ENCODE measurements at places on chromosomes 1 and 21.

- no peak for DNase-seq
Observed at GRCh38 chr1:1202831-1203560, 3.4 kb downstream of the TNFRSF18 start.

GRCh38 chr1:163866564-163866963, 544.8 kb downstream of the NUF2 start:
- no peak for DNase-seq

GRCh38 chr1:26066857-26067256, 573 bp downstream of the TRIM63 start:
- no peak for DNase-seq

GRCh38 chr1:119329541-119330461, 38.8 kb upstream of the HAO2 start:
- DNase-seq: no peak

DNA sequence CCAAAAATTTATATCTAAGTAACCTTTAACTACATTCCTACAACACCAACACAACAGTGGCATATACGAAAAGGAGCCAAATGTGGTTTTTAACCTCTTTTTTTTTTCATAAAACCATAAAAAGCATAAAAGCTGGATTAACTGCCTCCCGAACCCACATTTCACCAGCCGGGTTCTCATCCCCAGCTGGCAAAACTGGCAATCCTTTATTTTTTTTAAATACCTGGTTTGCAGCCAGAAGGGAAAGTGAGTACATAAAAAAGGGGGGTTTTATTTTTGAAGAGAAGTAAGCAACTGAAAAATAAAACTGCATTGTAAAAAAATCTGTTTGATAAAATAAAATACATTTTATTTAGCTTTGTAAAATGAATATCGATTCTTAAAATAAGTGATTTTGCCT, 295.4 kb downstream of the AKT3 start:
- DNase-seq: no peak
